CD4-positive, alpha-beta T cell treated with Interleukin-4 for 1 hour (primary cell): ENCODE measurements at places on chromosomes 16 and 17.

GRCh38 chr17:75367312-75367711, 38.2 kb downstream of the GRB2 start:
- no peak for DNase-seq

- no peak for DNase-seq
These were observed 28.0 kb downstream of the CACNA1G start for GRCh38 chr17:50588391-50589049.

DNA sequence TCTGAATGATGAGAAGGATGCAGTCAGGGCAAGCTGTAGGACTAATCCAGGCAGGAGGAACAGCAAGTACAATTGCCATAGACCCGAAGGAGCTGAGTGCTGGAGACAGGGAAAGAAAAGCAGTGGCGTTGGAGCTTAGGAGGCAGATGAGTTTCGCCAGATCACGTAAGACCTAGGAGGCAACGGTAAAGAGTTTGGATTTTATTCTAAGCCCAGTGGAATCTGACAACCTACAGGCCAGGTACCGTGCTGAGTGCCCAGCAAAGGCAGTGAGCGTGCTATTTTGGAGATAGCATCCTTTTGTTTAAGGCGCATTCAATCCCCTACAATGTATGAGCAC, 1.2 kb downstream of the USP43 start:
- no peak for DNase-seq

- DNase-seq = no peak
These were observed 4.0 kb upstream of the RAB11FIP4 start for GRCh38 chr17:31387438-31387837.

DNA sequence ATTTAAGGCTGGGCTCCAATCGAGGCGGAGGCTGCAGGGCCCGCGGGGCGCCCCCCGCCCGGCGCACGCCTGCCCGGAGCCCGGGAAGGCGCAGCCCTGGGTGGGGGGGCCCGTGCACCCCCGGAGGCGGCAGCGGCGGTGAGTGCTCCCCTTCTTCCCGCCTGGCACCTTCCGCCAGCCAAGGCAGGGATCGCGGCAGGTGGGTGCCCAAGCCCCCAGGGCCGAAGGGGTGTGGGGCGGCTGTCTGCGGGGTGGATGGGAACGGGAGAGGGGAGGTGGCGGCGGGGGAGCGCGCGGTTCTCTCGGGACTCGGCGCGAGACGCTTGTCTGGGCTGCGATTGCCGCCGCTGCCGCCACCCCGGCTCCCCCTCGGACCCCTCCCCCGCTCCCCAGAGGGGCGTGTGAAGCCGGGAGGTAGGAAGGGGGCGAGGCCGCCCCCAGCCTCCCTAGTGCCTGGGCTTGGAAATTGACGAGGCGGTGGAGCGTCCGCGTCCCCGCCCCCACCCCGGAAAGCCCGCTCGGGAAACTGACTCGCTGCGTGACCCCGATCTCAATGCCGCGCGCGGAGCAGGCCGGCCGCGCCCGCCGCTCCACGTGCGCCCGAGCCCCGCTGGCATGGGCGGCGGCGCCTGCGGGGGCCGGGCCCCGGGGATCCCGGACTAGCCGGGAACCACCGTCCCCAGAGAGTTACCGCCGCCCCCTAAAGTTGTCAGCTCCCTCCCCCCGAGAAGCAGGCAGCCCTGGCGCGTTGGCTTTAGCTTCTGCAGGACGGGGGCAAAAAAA, 231.5 kb downstream of the MRTFB start:
- DNase-seq = no peak

DNA sequence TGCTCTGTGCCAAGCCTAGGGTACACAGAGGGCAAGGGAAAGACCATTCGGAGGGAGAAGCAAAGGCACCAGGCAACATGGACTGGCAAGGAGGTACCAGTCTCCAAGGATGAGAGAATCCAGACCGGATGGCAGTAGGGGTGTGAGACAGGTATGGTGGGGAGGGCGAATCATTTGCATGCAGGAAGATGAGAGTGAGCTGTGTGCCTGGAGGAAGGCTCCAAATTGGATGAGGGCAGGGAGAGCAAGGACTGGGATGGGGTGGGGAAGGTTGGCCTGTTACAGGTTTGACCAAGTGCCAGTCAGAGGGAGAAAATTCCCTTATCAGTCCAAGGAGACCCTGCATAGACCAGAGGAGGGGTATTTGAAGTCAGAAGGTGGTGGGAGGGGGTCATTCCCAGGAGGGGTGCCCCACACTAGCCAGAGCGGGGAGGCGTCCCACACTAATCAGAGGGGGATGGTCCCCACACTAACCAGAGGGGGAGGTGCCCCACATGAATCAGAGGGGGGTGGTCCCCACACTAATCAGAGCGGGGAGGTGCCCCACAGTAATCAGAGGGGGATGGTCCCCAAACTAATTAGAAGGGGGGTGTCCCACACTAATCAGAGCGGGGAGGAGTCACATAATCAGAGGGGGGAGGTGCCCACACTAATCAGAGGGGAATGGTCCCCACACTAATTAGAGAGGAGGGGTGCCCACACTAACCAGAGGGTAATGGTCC, 737 bp downstream of the CANT1 start:
- no peak for DNase-seq

DNA sequence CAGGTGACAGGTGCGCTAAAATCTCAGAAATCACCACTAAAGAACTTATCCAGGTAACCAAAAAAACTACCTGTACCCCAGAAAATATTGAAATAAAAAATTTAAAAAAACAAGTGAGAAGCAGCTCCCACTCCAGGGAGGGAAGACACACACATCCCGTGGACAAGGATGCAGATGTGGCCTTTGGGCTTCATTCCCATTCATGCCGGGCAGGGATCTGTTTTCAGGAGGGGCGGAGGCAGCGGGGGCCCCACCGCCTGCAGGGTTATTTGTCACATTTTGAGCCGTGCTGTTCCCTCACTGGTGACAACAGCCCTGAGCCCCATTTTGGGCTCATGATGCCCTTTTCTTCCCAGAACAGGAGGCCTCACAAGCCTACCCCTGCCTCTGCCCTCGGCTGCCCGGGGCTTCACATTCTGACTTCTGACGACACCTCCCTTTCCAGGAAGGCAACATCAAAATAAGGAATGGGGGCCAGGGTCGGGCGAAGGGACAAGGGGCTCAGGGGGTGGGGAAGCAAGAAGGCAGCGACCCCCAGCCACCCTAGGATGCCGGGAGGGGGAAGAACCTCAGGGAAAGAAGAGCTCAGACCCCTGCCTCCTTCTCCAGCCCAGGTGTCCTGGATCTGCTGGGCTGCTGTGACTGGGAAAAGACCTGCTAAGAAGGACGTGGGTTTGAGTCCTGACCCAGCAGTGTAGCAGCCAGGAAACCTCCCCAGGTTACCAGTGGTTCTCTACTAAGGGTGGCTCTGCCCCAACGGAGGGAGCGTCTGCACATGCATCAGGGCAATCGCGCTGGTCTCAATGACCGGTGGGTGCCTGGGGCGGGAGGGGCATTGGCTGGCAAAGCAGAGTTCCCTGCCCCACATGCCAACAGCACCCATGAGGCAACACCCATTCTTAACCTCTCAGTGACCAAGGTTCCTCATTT, 2.3 kb upstream of the CD79B start:
- DNase-seq = no peak

- no peak for DNase-seq
These were observed 56.7 kb downstream of the TANGO6 start for GRCh38 chr16:68900009-68900408.

- DNase-seq = no peak
These were observed 45.2 kb upstream of the PVALEF start for GRCh38 chr17:81120149-81120484.

GRCh38 chr17:8468980-8469379, 33.3 kb downstream of the NDEL1 start:
- DNase-seq = no peak

DNA sequence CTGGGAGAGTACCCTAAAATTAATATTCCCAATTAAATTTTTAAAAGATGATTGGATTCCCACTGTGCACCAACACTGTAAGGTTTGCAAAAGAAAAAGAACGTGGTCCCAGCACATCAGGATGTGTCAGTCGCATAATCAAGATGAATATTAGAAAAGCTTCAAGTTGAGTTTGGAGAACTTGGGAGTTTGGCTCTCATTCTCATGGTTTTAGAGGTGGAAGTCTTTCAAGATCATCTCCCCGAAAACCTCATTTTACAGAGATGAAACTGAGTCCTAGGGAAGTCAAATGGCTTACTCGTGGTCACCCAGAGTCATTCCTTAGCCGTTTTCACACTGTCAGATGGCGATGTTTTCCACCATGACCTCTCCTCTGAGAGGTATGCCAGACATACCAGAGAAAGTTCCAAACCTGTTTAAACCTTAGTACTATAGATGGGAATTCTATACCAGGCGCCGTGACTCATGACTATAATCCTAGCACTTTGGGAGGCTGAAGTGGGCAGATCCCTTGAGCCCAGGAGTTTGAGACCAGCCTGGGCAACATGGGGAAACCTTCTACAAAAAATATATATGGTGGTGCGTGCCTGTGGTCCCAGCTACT, 1.2 kb downstream of the SEC14L1 start:
- no peak for DNase-seq

GRCh38 chr17:60390186-60390585, 1.7 kb downstream of the USP32 start:
- no peak for DNase-seq

DNA sequence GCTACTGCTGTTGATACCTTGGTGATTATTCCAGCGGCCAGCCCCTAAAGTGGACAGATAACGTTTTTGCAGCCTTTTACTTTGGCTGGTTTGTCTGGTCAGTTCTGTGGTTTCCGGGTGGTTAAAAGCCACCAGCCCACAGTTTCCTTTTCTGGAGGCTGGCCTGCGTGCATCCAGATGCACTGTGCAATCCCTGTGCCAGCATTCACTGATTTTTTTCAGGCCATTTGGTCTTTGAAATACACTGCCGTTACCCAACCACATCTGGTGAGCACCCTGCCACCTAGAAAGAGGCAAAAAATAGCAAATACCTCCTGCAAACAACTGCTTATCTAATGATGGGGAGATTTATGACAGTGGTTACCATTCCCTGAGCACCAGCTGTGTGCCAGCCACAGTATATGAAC, 797 bp downstream of the NUDT7 start:
- peak; percentile 11 for DNase-seq

DNA sequence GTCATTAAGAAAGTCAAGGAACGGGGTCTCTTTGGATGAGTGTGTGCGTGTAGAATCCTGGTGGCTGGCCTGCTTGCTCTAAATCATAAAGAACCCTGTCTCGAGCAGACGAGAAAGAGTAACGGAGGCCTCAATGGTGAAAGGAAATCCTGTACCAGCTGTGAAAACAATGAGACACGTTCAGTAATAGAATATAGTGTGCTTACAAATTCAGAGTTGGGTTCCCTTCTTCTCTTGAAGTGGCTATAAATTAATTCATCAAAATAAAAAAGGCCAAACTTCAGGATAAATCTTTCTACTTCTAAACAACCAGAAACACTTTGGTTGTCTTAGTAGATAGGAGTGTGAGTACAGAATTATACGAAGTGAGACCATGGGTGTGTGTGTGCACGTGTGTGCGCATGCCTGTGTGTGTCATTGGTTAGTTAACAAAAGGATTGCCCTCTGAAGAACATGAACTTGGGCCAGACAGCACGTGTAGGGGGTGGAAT, 48.5 kb downstream of the WWOX start:
- DNase-seq = no peak

GRCh38 chr16:80938004-80938878, 68.4 kb downstream of the CMC2 start:
- DNase-seq = no peak

DNA sequence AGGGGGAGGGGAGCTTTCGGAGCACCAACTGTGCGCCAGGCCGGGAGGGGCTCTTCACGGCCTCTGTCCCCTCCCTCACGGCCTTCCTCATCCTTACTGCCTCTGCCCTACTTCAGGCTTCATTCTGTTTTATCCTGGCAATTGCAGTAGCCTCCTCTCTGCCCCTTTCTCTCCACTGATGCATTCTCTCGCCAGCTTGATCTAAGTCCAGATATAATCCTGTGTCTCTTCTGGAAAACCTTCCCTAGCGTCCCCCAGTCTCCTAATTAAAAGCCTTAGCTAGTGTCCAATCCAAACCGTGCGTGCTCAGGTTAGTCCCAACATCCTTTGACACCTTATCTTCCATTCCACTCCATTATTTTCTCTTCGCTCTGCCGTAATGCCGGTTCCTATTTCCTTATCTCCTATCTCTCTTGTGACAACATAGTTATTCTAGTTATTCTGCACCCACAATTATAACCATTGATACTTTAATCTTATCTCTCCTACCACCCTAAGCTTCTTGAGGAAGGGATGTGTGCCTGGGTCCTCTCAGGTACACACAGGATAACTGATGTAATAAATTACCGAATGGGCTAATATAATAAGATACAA, 869 bp downstream of the ZNF48 start:
- no peak for DNase-seq

- no peak for DNase-seq
These were observed 21.3 kb upstream of the GAA start for GRCh38 chr17:80080081-80080480.

DNA sequence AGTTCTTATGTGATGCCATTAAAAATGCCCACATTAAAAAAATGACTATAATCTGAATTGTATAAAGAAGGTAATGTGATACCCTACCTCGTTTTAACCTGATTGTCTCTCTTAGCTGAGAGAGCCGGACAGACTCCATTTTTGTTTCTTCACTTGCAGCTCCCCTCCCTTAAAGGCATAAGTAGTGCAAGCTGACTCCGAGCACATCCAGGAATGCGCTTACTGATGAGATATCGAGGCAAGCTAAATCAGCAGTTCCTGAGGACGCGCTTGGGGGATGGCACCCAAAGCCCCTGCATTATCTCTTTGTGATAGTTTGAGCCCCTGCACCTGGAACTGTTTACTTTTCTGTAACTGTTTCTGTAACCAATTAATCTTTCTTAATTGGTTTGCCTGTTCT, 6.3 kb downstream of the KRT24 start:
- DNase-seq = no peak

GRCh38 chr16:29816694-29817441, 916 bp downstream of the PAGR1 start:
- DNase-seq = peak; percentile 43

DNA sequence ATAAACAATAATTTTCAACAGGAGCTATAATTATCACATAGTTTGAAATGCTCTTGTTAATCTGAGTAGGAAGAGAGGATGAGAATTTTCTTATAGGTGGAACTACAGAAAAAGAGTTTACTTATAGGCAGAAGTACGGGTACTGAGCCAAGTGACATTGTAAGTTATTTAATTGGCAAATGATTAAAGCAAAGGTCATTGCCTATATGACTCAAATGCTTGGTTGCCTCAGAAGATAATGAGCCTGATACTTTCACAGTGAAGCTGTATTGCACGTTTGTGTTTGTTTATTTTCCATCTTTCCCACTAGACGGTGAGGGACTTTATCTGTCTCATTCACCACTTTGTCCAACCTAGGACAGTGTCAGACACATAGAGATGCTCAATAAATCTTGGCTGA, 749.3 kb downstream of the MAF start:
- no peak for DNase-seq
